ENCODE measurements at places on chromosomes 4 and X.

DNA sequence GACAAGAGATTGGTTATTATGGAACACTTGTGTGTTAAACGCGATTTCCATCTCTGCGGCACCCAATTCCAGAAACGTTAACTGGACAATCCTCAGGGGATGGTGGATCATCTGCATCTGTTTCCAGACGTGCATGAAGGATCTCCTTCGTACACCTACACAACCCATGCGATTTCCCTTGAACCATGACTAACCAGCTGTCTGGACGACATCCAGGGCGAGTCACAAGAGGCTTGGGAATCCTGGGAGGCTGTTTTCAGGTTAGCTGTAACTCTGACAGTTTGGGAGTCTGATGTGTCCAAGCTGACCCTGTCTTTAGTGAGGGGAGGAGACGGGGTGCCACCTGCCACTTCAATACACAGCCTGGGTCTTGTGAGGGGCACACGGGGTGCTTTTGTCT lies 84.5 kb downstream of the GATB start:
- H3K4me1 ChIP-seq = peaks cover 12% of the 10 kb centered on the region
- no peak overlapping the region for H3K4me3 ChIP-seq
- no peak overlapping the region for H3K27ac ChIP-seq
- no peaks in the 10 kb centered on the region for H3K36me3 ChIP-seq

DNA sequence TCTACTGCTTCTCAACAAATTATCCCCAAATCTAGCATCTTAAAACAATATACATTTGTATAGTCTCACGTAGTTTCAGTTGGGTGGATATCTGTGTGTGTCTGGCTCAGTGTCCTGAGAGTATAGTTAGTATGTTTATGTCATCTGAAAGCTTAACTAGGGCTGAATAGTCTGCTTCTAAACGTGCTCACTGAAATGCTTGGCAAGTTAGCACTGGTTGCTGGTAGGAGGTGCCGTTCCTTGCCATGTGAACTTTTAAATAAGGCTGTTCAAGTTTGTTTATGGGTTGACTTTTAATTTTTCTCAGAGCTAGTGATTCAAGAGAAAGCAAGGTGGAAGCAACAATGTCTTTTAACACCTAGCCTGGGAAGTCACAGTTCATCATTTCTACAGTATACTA lies 1673.6 kb downstream of the PCDH7 start:
- no peaks in the 10 kb centered on the region for H3K36me3 ChIP-seq
- H3K27me3 ChIP-seq = no peaks in the 10 kb centered on the region
- no peaks in the 10 kb centered on the region for H3K4me1 ChIP-seq
- DNase-seq = no peak
- H3K4me3 ChIP-seq = no peak overlapping the region

GRCh38 chr4:2934077-2934812 lies 29.0 kb downstream of the NOP14 start:
- DNase-seq = no peak
- peak overlapping the region; percentile 87 for H3K27ac ChIP-seq
- peaks cover 46% of the 10 kb centered on the region for H3K4me1 ChIP-seq
- peak overlapping the region; percentile 93 for H3K4me3 ChIP-seq
- H3K36me3 ChIP-seq = peaks cover 26% of the 10 kb centered on the region
- H3K27me3 ChIP-seq = no peaks in the 10 kb centered on the region

DNA sequence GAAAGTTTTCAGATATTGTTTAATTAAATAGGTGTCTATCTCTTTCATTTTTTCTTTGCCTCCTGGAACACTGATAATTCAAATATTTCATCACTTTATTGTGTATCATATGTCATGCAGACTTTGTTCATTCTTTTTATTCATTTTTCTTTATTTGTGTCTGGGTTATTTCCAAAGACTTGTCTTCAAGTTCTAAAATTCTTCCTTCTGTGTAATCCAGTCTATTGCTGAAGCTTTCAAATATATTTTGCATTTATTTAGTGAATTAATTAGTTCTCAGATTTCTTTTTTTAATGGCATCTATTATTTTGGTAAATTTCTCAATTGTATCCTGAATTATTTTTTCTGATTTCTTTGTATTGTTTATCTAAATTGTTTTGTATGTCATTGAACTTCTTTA lies 70.1 kb downstream of the ZNF330 start:
- H3K36me3 ChIP-seq = no peaks in the 10 kb centered on the region
- no peaks in the 10 kb centered on the region for H3K27me3 ChIP-seq
- no peak for DNase-seq

DNA sequence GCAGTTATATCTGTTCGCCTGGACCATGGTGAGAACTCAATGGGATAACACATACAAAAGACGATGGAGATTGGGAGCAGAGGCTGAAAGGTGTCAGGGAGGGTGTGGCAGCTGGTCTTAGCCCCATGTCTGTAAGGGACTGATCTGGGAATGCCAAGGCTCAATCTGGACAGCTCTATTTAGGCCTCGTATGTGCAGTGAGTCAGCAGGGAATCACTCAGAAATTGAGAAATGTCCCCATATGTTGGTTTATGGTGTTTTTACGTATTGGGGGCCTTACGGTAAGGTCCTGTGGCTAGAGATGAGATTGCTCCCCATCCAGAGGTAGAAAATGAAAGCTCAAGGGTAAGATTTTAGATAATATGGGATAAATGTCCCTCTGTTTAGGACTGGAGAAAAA lies 71.4 kb upstream of the TTC29 start:
- no peaks in the 10 kb centered on the region for H3K36me3 ChIP-seq
- no peak overlapping the region for H3K4me3 ChIP-seq
- no peak for DNase-seq
- H3K27ac ChIP-seq = no peak overlapping the region

GRCh38 chr4:182585321-182585720 lies 331.9 kb downstream of the DCTD start:
- no peak overlapping the region for H3K4me3 ChIP-seq
- no peaks in the 10 kb centered on the region for H3K27me3 ChIP-seq
- no peaks in the 10 kb centered on the region for H3K4me1 ChIP-seq
- DNase-seq = no peak

GRCh38 chr4:16443504-16444088 lies 217.3 kb upstream of the TAPT1 start:
- H3K27me3 ChIP-seq = no peaks in the 10 kb centered on the region
- no peak overlapping the region for H3K27ac ChIP-seq
- H3K4me3 ChIP-seq = no peak overlapping the region
- no peak for DNase-seq
- H3K4me1 ChIP-seq = no peaks in the 10 kb centered on the region
- no peaks in the 10 kb centered on the region for H3K36me3 ChIP-seq

DNA sequence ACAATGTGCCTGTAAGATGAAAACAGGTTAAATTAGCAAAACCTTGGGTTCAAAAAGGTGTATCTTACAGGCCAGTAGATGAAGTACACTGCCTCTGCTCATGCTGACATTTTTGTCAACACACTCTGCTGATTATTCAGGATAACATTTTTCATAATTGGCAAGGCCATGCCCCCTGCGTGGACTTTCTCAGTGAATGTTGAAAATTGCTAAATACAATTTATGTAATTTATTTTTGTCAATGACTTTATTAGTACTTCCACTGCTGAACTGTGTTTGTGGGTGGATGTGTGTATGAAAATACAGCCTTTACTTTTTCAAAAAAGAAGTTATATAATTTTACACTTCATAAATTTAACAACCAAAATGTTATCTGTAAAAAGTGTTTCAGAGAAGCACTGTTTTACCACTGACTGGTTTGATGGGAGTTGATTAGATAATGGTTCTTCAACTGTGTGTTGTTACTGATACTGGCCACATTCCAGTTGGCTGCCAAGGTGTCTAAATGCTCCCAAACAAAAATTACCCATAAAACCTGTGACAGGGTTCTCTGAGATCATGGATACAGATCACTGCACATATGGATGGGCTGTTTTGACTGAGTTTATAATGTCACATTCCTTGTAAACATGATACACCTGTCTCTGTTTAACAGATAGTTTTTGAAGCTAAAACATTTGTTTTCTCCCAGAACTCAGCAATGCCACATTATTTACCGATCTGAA lies 151.9 kb upstream of the SLC7A11 start:
- H3K36me3 ChIP-seq = no peaks in the 10 kb centered on the region
- H3K27ac ChIP-seq = no peak overlapping the region
- H3K27me3 ChIP-seq = no peaks in the 10 kb centered on the region
- no peak overlapping the region for H3K4me3 ChIP-seq

DNA sequence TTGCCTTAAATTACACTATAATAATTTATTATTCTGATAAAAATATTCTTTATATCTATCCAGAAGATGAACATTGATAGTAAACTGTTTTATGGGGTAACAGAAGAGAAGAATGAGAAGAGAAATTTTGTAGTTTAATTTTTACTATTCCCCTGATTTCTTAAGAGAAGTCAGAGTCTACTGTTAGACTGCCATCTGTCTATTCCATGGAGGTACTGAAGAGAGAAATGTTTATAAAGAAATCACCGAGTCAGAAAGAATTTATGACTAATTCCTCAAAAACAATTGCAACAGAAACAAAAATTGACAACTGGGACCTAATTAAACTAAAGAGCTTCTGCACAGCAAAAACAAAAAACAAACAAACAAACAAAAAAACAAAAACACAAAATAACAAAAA lies 149.9 kb downstream of the FGF16 start:
- no peak overlapping the region for H3K4me3 ChIP-seq
- H3K27ac ChIP-seq = no peak overlapping the region
- H3K4me1 ChIP-seq = no peaks in the 10 kb centered on the region
- H3K27me3 ChIP-seq = no peaks in the 10 kb centered on the region
- H3K36me3 ChIP-seq = peaks cover 7% of the 10 kb centered on the region
- no peak for DNase-seq
